Muscle of leg (tissue), 16 donors: ENCODE measurements at places on chromosomes 6 and 20.

DNA sequence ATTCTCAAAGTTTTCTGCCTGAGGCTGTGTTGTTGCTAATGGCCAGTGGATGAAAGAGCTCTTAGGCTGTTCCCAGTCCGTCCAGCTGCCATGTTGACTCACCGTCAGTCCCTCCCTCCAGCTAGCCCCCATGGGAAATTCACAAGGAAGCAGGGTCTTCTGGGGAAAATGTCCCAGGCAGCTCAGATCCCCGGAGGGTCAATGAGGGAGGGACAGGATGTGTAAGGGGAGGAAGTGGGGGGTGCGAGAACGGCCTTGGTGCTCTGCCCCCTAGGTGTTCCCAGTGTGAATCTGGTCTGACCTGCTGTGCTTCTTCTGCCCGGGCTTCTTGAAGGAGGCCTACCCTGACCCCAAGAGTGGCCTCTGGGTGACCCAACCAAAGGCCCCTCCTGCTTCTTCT is 65.9 kb downstream of the CEBPB start:
- no peak for DNase-seq

- DNase-seq: peak; percentile 55
Observed at GRCh38 chr6:111972745-111973117, 81.2 kb upstream of the CCN6 start.

DNA sequence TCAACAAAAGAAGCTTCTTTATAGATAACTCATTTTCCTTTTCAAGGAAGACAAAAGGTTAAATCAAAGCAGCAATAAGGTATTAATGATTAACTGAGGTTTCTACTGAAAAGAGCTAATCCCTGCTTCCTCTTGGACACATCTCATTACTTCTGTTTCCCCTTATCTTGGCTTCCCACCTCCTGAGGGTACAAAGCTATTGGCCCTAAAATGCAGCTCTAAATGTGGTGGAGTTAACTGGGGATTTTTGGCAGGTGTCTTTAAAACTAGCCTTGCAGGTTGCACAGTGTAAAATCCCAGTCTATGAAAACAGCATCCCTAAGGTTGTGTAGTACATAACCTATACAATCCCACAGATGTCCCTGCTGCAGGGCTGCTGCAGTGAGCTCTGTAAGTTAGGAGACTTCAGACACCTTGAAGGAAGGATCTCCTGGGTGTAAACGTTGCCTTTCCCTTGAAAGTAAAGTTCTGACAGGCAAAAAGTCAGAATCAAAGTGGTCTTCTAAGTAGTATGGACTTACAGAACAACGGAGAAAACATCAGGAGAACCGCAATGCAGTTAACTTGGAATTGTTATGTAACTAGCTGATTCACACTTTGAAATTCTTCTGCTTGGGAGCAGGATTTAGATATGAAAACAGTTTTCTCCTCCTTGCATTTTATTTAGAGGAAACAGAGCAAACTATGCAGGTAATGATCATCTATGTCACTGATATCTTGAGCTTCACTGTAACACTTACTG is 71.7 kb upstream of the TRAF3IP2 start:
- DNase-seq: no peak

GRCh38 chr6:131807644-131808459 is at the start of gene ENPP1:
ENPP1 (plus strand) TSS chr6:131808020; CDS start chr6:131808036, 16 bp downstream.
- peak; percentile 91 for DNase-seq

- no peak for DNase-seq
Observed at GRCh38 chr6:34697904-34698559, 1.5 kb upstream of the ILRUN start.

GRCh38 chr6:45801471-45802289 is 214.0 kb downstream of the CLIC5 start:
- DNase-seq: no peak

- DNase-seq: no peak
Observed at GRCh38 chr6:37785663-37786270, 33.8 kb upstream of the ZFAND3 start.

DNA sequence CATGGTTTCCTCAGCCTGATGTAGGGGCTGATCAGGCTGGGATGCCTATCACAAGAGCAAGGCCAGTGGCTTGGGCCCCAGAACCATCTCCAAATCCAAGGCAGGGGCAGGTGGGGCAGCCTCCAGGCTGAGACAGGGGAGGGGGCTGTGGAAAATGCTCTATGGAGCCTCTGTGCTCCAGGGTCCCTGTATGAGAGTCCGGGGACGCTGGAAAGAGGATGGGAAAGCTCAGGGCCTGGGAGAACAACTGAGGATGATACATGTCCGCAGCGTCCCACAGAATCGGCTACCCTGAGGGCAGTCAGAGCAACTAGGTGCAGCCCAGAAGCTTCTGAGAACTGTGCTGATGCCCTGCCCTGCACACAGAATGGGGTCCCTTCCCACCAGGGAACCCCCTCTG is 43.4 kb downstream of the CPXM1 start:
- DNase-seq: no peak

DNA sequence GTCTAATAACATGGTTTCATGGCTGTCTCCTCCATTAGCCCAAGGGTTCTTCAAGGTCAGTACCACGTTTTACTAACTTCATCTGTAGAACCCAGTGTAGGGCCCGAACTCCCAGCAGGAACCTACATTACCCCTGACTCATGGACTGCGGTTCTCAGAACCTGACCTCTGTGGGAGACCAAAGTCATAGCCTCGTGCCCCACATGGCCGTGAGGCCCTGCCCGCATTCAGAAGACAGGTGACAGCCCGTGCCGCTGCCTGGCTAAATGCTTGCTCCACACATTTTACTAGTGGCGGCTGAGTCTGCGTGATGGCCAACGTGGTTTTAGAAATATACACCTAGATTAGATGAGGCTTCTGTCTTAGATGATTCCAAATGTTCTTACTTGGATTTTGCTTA is 94.9 kb downstream of the CDH4 start:
- no peak for DNase-seq

- DNase-seq: no peak
Observed at GRCh38 chr6:38088829-38089228, 269.3 kb downstream of the ZFAND3 start.

- DNase-seq: peak; percentile 89
Observed at GRCh38 chr6:169177516-169178166, 76.0 kb downstream of the THBS2 start.

DNA sequence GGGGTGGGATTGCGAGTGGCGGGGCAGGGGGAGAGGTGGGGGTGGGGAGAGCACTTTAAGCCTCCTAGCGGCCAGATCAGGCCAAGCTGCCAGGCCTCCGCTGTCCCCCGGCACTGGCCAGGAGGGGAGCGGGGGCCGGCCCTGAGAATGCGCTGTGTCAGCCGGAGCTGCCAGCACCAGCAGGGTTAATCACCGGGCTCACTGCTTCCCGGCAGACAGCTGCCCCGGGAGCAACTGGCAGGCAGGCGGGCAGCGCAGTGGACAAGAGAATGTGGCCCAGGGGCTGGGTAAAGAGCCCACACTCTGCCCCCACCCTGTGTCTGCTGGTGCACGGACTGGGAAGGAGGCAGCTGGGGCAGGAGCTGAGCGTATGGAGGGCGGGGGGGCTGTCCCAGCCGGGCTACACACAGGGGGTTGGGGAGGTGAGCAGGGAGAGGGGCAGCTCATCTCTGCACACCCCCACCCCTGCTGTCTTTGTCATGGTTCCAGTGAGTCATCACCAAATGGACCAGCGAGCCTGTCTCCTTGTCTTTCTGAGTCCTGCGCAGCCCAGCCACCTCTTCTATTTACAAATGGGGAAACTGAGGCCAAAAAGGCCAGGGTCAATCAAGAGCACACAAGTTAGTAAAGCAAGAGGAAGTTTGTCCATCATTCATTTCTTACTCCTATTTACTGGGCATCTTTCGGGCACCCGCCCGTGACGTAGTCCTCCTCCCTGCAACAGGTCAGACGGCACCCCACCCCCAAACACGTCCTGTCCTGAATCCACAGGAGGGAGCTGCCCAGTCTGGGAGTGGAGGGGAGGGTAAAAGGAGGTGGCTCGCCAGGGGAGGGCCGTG is 2.1 kb upstream of the LAMA5 start:
- DNase-seq: peak; percentile 87

DNA sequence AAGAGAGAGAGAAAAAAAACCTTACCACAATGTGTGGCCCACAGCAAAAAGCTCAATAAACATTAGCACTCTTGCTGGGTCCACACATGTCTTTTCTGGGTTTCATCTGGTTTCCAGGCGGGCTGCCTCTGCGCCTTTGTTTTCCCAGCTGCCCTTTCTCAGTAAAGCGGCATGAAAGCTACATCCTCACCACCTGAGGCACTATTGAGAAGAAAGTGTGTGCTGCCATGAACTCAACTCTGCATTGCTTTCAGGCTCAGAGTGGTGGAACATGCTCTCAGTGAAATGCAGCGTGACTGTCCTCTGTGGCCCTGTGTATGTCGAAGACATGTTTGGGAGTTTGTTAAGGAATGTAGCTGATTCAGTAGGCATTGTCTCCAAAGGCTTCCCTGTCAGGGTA is 102.3 kb downstream of the LYRM2 start:
- DNase-seq: peak; percentile 10

DNA sequence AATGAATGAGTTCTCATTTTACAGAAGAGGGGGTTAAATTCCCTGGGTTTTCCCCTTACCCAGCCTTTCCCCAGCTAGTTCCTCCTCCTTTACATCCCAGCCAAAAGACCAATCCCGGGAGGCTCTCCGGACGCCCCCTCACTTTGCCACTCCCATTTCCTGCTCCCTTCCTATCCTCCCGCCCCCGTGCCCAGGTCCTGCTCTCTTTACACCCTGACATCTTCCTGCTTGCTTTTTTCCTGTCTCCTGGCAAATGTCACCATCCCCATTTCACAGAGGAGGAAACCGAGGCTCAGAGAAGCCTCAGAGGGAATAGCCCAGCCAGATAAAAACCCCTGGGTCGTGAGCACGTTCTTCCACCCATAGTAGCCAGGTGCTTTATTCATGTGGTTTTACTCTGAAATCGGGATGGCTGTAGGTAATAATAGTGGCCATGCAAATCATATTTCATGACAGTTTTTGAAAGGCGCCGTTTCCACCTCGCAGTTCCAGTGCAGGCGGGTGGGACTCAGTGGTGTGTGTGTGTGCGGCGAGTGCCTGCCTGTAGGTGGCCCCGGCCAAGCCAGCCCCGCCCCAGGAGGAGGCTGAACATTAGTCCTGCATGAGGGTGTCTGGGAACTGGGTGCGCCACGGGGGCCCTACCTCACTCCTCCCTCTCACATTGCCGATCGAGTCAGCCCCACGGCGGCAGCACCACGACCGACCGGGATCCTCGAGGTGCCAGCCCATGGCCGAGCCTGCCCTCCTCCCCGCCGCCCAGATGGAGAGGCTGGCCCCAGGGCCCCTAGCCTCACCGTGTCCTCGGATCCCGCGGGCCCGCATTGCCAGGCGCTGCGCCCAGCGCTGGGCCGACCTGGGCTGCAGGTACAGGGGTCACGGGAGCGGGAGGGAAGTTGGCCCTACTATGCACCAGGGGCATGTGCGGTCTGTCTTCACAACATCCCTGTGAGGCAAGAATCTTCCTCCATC is at the start of gene ARHGAP40:
Gene ARHGAP40, plus strand, starts transcription at position 594 of the 969 bp plus-strand sequence.
- peak; percentile 36 for DNase-seq

DNA sequence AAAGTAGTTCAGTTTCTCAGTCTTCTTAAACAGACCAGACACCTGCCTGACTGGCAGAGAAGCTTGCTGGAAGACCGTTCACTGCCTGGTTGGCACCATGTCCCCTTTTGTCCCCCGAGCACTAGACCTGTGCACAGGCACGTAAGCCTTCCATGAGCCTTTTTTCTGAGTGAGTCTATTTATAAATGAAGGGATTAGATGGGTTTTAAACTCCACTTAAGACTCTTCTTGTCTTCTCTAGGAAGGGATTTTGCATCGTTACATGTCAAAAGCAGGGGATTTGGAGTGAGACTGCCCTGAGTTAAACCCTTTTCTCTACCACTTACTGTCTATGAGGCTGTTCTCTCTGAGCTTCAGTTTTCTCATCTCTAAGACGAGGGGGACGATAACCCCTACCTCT is 37.6 kb downstream of the STK35 start:
- no peak for DNase-seq

DNA sequence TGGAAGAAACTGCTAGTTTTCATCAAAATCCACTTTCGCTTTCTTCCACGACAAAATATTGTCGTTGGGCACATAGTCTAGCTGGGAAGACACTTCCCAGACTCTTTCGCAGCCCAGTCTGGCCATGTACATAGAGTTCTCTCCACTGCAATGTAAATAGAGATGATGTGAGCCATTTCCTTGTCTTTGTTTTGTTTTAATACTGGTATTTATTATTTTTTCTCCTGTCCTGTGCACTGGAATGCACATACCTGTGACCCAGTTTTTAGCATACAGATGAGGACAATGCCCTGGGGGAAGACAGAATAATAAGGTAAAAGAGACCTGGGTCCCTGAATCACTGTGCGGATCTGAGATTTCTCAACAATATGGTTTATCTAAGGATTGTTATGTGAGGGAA is 149.5 kb upstream of the BMP5 start:
- no peak for DNase-seq

DNA sequence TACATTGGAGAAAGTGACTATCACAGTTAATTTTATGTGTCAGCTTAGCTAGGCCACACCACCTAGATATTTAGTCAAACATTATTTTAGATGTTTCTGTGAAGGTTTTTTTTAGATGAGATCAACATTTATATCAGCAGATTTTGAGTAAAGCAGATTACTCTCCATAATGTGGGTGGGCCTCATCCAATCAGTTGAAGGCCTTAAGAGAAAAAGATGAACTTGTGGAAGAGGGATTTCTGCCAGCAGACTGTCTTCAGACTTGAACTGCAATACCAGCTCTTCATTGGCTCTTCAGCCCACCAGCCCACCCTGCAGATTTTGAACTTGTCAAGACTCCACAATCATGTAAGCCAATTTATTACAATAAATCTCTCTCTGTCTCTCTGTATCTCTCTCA is 25.1 kb upstream of the FBXO30 start:
- no peak for DNase-seq

DNA sequence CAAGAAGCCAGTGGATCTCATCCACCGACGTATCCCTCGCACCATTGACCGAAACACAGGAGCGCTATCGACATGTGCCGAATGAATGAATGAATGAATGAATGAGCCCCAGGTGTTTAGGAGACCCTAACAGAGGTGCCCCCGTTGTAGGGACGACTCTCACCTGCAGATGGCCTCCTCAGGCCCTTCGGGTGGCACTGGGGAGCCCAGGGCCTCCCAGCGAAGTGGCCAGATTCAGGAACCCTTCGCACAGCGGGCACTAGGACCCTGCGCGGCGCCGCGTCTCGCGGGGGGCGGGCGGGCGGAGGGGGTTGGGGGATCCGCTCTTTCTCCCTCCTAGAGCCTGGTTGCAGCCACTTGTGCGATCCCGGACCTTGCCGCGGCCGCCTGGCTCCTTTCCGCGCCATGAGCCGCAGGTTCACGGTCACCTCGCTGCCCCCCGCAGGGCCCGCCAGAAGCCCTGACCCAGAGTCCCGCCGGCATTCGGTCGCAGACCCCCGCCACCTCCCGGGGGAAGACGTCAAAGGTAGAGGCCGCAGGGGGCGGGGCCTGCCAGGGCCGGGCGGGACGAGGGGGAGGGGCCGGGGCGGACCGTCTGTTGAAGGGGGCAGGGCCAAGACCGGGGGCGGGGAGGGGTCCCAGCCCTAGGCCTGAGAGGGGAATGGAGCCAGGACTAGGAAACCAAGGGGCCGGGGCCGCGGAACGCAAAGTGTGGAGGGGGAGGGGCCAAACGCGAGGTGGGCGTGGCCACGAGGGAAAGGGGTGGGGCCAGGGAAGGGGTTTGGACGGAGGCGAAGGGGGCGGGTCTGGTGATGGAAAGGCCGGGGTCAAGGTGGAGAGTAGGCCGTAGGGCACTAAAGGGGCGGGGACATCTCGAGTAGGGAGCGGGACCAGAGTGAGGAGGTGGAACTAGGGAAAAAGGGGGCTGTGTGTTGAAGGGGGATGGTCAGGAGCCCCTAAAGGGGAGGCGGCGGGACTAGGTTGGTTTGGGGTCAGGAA is 7.4 kb upstream of the SLC12A5 start:
- no peak for DNase-seq

- no peak for DNase-seq
Observed at GRCh38 chr20:58464838-58465237, 50.4 kb downstream of the APCDD1L start.
